ENCODE measurements at places on chromosomes 12 and 14. TPM values are rescaled to one million over a fixed set of nuclear protein-coding genes. Genes with fewer than 3 reads are reported as not detected.

The CATSPERB gene
- 0.56 TPM for total RNA-seq

The INHBC gene
- total RNA-seq, result not detected

DNA sequence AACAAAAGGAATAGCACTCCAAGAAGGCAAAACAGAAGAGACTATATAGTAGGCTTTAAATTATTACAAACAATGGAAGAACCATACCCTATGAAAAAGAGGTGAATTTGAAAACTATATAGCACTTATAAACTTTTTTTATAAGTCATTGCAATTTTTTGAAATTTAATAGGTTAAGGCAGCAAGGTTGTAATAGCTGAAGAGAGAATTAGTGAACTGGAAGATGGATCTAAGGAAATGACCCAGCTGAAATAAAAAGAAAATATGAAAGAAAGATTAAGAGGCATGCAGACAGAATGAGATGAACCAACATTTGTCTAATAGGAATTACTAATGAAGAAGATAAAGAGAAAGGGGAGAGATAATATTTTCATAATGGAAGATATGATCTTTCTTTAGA, 9.8 kb downstream of the TESC start:
- DNase-seq, result no peak

DNA sequence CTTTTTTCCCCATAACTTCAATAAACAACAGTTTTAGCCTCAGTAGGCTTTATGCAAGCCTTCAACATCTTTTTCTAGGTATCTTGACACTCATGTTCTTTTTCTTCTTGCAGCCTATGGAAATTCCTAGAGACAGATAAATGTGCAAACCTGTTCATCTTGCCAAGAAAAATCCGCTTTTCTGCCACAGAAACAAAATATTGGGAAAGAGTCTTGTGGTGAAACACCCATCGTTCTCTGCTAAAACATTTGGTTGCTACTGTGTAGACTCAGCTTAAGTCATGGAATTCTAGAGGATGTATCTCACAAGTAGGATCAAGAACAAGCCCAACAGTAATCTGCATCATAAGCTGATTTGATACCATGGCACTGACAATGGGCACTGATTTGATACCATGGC, 295.9 kb downstream of the ZFP36L1 start:
- DNase-seq, result no peak

DNA sequence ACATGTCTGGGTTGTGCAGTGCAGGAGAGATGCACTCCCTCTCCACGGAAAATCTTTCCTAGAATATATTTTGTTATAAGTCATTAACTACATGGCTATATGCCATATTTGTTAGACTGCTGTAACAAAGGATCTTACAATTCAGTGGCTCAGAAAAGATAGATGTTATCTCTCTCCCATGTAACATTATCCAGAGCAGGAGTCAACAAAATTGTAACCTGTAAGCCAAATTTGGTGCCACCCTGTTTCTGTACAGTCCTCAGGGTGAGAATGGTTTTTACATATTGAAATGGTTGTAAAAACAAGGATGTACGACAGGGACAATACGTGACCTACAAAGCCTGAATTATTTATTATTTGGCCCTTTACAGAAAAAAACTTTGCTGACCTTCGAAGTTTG, 155.5 kb downstream of the KIF21A start:
- no peak for DNase-seq

DNA sequence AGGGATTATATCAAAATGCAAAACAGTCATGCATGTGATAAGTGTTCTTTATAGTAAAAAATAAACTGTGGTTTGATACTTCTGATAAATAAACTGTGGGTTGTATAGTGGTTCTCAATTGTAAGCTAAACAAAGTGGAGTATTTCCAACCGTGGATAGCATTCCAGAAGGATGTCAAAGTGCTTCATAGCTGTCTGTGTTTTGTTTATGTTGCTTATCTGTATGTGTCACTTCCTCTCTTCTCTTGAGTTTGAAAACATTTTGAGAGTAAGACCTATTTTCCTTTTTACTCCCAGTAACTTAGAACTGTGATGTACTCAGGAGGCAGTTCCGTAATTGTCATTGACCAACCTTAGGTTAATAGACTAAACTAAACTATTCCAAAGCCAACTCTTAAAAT, 415.8 kb downstream of the TMTC2 start:
- DNase-seq, result no peak

- no peak for DNase-seq
Observed at GRCh38 chr12:60644076-60644475, 1048.2 kb downstream of the SLC16A7 start.

GRCh38 chr14:99889268-99889667, 96.1 kb downstream of the EML1 start:
- no peak for DNase-seq

- DNase-seq, result no peak
Observed at GRCh38 chr14:54026671-54027070, 70.0 kb upstream of the BMP4 start.

DNA sequence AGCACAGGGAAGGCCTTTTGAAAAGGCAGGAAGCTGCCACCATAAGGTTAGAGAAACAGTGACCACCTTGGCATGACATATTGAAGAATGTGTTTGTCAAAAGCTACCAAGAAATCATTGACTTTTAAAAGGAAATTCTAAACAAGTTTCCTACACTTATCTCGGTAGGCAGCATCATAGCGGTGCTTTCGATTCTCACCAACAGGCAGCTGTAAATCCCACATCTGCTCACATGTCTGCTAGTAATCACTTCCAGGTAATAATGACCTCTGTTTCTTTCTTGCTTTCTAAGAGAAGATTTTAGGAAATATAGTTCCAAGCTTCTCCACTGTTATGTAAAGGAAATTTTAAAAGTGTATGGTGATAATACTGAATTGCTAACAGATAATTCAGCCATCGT, 821.1 kb upstream of the FOXG1 start:
- DNase-seq, result no peak

The PLEKHG7 gene
- not detected for total RNA-seq

The SYNE3 gene
- 9.9 TPM for total RNA-seq

DNA sequence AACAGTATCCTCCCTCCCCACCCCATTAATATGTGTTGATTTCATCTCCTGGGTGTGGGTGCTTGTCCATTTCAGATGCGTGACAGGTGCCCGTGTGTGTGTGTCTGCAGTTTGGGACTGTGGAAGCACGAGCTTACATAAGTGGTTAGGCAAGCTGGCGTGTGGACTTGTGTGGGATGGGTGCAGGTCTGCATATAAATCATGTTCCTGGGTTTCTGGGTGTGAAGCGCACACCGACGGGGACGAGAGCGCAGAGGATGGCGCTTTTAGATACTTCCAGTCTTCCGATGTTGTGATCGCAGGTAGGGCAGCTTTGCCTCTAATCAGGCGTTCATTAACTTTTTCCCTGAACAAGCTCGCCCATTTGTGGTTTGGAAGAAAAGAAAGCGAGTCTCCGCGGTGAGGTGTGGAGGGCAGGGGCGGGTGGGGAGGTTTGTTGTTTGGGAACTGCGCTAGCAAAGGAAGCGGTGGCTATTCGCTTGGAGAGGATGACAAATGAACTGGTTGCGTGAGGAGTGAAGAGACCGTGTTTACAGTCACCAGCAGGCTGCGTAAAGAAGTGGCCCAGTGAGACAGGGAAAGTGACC, 865 bp downstream of the RGS6 start:
- no peak for DNase-seq

DNA sequence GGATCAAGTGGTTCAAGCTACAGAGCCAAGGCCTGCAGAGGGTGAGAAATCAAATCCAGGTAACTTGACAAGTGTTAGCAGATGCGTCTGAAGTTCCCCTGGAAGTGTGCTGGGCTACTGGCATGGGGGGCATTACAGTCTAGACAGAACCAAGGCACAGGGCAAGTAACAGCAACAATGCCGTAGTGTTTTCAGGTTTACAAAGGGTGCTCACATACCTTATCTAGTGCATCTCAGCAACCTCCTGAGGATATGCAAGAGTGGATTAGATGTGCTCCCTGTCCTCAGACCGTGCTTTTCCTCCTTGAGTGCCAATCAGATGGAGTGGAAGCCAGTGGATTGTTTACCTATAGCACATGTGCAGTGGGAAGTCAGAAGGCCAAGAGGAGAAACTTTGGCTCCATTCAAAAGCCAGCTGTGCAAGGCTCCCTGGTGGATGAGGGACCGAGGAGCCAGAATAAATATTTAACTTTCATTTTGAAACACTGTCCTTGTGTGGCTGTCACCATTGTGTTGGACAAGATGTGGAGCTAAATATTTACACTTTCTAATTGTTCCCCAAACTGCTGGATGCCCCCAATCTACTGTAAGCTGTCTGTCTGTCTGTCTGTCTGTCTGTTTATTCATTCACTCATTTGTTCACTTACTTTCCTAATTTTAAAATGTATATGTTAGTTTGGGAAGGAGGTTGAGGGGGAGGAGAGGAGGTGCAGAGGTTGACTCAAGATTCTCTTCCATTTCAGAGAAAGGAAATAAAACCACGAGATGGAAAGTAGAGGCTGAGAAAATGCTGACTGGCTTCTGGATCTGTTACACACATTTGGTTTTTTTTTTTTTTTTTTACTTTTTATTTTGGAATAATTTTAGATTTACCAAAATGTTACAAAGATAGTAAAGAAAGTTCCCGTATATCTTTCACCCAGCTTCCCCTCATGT, 184.0 kb upstream of the PARP11 start:
- DNase-seq, result no peak

The ACSM4 gene
- not detected for total RNA-seq

DNA sequence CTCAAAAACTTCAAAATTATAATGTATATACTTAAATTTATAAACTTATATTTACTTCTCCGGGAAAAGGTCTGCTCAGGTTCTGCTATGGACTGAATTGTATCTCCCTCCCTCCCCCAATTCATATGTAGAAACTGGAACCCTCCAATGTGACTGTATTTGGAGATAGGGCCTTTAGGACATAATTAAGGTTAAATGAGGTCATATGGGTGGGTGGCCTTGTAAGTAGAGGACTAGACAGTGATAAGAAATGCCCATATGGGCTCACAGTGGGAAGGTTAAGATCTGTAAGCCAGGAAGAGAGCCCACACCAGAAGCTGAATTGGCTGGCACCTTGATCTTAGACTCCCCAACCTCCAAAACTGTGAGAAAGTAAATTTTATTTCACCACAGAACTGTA, 84.5 kb downstream of the TAOK3 start:
- no peak for DNase-seq
